GM10248 (cell line): ENCODE measurements at places on chromosomes 7 and 10.

DNA sequence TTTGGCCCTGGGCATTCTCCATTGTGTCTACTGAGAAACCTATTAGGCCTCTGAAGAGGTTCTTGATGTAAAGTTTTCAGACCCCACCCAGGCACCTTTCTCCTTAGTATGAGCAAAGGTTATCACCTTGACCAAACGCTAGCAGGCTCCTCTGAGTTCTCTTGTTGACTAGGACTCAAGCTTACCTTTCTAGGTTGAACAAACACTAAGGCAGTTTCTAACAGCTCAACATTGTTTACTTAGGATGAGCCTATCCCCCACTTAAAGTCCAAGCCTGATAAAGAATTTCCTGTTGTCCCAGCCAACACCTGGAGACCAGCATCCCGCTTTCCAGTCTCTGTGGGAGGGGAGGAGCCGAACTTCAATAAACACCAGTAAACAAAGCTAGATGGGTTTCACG, 26.3 kb upstream of the ITGB8 start:
- no peak for DNase-seq

- DNase-seq: no peak
These were observed 292.9 kb upstream of the ZMIZ1 start for GRCh38 chr10:78775891-78776290.

- DNase-seq: no peak
These were observed 46.8 kb downstream of the CAMK2B start for GRCh38 chr7:44278451-44279161.

DNA sequence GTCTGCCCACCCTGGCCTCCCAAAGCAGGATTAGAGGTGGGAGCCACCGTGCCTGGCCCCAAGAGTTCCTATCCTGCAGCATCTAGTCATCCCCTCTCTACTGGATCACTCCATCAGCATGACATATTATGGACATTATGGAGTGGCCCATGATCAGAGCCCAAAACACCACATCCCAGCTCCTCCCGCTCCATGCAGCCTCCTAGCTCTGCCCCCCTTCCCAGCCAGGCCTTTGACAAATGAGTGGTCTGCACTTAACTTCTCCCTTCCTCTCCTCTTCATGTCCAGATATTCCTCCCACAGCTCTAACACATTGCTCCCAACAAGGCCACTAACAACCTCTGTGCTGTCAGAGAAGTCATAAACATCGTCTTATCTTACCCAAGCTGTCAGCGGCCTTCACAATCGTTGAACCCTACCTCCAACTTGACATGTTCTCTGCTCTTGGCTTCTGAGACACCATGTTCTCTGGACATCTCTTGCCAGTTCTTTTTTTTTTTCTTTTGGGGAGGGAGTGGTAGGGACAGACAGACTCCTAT, 187.6 kb downstream of the NSUN6 start:
- DNase-seq: no peak

DNA sequence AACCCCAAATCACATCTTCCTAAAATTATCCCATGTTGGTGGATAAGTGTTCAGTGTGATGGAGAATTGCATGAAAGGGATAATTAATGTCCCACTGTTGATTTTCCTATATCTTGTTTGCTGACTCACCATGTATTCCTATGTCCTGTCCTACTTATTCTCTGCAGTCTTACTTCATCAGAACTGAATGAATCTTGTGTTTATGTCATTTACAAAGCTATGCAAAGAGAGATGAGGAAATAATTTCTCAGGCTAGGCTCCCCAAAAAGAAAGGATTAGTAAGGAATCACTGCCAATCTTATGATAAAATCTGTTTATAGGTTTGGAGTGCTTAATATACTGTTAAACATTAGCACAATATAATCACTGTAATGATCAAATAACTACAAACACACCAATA, 360.8 kb downstream of the CRPPA start:
- no peak for DNase-seq

GRCh38 chr10:36141856-36142560, 499.9 kb upstream of the FZD8 start:
- DNase-seq: no peak

- DNase-seq: no peak
These were observed 8.6 kb upstream of the ZNF33B start for GRCh38 chr10:42646687-42647640.

GRCh38 chr10:125531465-125531864, 151.5 kb downstream of the TEX36 start:
- no peak for DNase-seq

DNA sequence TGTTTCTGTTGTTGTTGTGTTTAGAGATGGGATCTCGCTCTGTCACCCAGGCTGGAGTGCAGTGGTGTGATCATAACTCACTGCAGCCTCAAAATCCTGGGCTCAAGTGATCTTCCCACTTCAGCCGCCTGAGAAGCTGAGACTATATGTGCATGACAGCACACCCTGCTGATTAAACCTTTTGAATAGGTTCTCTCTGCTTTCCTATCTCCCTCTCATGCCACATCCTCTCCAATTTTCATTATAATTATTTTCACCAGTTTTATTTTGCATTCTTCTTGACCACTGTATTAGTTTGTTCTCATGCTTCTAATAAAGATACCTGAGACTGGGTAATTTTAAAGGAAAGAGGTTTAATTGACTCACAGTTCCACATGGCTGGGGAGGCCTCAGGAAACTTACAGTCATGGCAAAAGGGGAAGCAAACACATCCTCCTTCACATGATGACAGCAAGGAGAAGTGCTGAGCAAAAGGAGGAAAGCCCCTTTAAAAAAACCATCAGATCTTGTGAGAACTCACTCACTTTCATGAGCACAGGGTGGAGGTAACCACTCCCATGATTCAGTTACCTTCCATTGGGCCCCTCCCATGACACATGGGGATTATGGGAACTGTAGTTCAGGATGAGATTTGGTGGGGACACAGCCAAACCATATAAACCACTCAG, 12.9 kb downstream of the AGK start:
- no peak for DNase-seq

GRCh38 chr7:102061354-102061945, 225.2 kb upstream of the SH2B2 start:
- DNase-seq: no peak

GRCh38 chr7:28498636-28499035, 86.3 kb downstream of the CREB5 start:
- DNase-seq: no peak

DNA sequence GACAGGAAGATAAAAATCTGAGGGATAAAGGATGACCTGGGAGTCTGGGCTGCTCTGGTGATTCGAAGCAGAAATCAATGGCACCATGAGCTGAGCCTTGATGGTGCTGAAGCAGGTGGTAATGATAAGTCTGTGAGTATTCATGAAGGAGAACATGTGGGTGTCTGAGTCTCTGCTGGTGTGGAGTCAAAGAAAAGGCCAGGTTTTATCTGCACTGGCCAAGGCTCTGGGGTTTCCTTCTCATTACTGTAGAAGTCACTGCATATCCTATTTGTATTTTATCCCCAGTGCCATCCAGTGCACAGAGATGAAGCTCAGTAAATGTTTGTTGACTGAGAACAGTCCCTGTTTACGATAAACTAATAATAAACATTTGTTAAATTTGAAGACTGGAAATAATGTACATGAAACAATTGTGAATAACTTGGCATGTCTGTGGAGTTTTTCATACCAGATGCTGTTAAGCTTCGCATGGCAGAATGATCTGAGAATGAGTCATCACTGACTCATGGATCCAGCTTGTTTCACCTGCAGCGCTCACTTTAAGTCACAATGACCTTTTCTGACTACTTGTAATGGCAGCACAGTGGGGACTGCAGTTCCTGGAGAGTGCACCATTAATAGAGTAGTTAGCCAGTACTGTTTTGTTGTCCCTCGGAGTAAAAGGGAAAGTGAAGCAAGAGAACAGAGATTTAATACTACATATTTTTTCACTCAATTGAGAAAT, 538.5 kb downstream of the HTR7 start:
- DNase-seq: peak; percentile 18

DNA sequence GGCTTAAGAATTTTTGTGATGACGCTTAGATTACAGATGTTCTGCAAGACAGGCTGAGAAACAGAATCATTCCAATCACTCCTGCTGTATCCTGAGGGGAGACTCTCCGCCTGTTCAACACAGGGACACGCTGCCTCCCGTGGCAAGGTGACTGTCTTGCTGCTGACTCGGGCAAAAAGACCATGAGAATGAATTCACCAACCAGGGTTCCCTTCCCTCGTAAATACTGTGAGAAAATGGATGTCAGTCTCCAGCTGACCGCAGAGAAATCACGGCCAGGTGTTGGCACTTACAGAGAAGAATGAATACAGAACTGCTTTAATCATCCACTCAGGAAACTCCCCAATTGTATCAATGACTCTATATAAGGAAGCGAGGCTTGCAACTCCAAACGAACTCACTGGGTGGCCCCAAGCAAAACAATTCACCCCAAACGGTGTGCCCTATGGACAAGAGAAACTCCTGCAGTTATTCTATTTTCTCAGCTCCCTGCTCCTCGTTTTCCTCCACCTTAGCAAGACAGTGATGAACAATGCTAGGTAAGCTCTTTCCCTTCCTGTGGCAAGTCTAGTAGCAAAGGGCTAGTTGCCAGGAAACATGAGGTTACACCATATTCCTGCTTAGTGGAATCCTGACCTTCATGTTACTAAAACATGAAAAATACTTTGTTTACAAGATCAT, 22.8 kb downstream of the GNA12 start:
- peak; percentile 65 for DNase-seq

GRCh38 chr7:78620920-78621319, 822.3 kb downstream of the PHTF2 start:
- no peak for DNase-seq

- no peak for DNase-seq
These were observed 108.7 kb downstream of the NRBF2 start for GRCh38 chr10:63241841-63242281.

GRCh38 chr7:71558806-71559613, 427.1 kb downstream of the GALNT17 start:
- DNase-seq: no peak

GRCh38 chr7:91953618-91954017, 13.0 kb downstream of the AKAP9 start:
- no peak for DNase-seq

DNA sequence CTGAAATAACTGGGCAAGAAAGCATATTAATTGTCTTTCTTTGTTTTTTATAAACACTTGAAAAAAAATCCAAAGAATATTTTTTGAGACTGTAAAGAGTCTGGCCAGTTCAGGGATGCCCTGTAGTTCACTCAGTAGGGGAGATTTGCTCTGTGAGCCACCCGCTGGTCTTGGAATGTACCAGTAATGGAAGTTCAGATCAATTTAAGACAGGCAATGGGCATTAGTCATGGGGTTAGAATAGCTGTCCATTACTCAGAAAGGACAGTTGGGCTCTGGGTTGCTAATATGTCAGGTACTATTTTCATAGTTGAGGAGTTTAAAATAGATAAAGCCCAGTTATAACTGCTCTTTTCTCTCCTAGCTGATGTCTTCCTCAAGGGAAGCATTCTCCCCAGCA, 38.7 kb downstream of the A1CF start:
- no peak for DNase-seq

DNA sequence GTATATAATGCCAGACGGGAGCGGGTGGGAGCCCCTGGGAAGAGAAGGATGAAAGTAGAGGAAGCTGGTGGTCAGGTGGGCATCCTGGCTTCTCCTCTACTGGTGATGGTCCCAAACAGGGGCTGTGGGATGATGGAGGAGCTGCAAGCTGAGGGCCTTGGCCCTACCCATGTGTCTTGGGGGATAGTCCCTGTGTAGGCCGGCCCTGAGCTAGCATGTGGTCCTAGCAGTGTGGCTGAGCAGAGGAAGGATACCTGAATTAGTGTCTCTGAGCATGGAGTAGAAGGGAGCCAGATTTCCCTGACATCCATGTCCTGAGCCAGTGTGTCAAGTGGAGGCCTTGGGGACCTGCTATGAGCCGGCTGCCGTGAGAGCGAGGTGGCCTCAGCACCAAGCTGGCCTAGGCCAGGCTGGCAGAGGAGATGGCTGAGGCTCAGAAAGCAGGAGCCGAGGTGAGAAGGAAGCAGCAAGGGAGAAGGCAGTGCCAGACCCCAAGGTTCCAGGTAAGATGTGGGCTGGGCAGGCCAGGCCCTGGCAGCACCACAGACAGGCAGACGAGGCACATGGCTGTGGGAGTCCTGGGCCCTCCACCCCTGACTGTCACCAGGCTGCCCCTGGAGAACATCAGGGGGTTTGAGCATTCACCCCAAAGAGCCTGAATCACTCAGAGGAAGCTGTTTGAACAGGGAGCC, 150.2 kb downstream of the ABCA13 start:
- DNase-seq: no peak

DNA sequence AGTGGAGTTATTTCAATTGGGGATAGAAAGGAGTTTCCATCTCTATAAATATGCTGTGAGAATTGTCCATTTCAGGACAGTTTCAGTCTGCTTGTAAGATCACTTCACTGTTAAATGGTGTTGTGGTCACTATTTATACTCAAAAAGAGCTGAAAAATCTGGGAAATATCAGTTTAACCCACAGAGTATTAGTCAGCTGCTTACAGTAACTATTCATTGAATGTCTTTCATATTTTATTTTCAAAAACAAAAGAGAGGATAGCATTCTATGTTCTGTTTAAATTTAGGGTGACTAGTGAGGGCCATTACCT, 85.4 kb upstream of the PLXDC2 start:
- no peak for DNase-seq

DNA sequence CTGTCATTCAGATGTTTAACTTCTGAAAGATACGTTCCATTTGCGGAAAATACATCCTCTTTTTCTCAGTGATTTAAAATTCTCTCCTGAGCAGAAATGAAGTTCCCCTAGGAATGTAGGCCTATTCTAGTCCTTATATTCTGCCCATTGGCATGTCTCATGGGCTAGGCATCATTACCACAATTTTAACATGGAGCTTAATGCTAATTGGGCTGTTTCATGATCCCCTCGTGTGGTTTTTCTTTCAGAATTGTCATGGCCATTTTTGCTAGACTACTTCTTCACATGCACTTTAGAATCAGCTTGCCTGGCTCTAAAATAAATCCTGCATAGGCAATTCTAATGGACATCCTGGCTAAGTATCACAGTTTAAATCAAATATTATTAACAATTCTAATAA, 1.0 kb downstream of the TMEM176B start:
- no peak for DNase-seq

GRCh38 chr10:131833013-131833412, 67.8 kb upstream of the PPP2R2D start:
- DNase-seq: no peak

GRCh38 chr7:135333946-135334345, 100.3 kb downstream of the STRA8 start:
- DNase-seq: no peak

GRCh38 chr7:8211725-8212096, 50.3 kb downstream of the ICA1 start:
- DNase-seq: no peak

GRCh38 chr7:94741179-94741578, 85.2 kb upstream of the SGCE start:
- no peak for DNase-seq

GRCh38 chr10:11525503-11525902, 85.9 kb downstream of the USP6NL start:
- DNase-seq: no peak

DNA sequence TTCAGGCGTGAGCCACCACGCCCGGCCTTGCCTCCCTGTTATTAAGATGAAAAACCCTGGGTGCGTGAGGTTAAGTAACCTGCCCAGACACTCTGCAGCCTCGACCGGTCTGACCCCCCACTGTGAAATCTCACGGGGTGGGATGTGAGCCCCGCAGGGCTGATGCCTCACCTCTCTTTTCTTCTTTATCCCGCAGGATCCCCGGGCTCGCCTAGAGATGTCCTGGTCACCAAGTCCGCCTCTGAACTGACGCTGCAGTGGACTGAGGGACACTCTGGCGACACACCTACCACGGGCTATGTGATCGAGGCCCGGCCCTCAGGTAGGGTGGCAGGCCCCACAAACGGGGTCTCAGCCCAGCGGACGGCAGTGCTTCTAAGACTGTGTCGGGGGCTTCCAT, 461.1 kb upstream of the FOXK1 start:
- DNase-seq: no peak
